ENCODE measurements at places on chromosomes 13 and 19.
A peak's percentile ranks its signal among the peaks of the same experiment; 100 is the strongest.

- DNase-seq, result no peak
These were observed 144.6 kb upstream of the UBL3 start for GRCh38 chr13:29994911-29995595.

DNA sequence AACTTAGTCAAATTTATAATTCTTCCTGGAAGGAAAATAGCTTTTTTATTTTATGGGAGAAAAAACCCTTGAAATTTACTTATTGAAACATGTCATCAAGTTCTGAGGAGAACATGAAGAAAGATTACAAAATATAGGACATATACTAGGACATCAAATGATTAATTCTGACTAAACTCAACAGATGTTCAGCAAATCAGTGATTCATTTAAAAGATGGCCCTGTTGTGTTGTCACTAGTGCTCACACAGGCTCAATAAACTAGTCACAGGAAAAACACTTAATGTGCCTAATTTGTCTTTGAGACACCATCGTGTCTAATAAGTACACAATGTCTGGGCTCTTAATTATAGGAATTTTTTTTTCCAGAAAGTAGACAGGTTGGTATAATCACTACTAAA is 223.8 kb upstream of the TMTC4 start:
- DNase-seq, result no peak

DNA sequence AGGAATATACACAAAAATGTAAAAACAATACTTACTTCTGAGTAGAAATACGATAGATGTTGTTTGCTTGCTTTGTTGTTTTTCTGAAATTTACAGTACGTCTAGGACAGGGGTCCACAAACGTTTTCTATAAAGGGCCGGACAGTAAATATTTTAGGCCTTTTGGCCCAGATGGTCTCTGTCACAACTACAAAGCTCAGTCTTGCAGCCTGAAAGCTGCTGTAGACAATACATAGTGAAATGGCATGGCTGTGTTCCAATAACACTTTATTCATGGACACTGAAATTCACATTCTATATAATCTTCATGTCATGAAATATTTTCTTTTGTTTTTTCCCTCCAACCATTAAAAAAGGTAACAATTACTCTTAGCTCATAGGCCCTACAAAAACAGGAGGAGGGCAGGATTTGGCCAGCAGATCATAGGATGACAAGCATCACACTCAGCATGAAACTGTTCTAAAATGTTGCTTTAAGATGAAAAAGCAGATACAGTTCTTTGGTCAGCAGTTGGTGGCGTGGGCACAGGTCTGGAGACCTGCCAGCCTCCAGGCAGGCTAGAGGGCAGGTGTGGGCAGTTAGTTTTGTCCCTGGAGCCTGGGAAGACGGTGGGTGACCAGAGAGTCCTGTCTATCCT is at the start of gene EDDM13:
Gene EDDM13, plus strand, starts transcription at position 588 of the 638 bp plus-strand sequence. CDS start 87 bp downstream, outside the sequence.
- no peak for DNase-seq

- DNase-seq, result peak; percentile 64
These were observed at the start of gene MYH14 for GRCh38 chr19:50203281-50204080. Gene MYH14 (plus strand): TSS chr19:50203622. CDS start chr19:50210366, 6,744 bp downstream.

DNA sequence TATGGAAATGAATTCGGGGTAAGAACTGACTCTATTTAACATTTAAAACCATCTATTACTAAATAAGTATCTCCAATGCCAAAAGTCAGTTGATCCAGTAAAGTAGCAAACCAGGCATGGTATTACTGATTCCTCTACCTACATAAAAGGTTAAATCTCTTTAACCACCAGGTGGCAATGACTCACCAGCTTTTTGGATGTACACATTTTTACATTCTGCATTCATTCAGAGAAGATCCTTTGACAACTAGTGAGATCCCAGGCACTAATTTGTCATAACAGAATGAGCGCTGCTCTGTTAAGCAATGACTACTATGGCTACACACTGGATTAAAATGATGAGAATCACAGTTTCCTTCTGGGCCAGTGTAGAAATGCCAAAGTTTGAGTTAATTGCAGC is 329.8 kb upstream of the GPC6 start:
- DNase-seq, result no peak

DNA sequence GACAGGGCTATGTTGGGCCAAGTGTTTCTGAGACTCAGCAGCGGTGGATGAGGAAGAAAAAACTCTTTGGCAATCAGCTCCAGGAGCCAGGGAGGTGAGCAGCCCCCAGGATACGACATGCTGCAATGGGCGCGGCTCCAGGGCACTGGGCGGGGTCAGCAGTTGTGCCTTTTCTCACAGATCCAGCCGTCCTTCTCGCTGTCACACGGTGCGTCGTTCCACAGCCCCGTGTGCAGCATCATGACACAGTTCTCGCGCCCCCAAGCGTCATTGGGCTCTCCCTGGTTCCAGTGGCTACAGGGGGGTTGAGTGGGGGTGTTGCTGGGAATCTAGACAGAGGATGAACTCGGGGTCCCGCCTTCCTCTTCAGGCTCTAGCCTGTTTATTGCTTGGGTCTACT is 2.7 kb downstream of the CLEC4G start:
- DNase-seq, result no peak

DNA sequence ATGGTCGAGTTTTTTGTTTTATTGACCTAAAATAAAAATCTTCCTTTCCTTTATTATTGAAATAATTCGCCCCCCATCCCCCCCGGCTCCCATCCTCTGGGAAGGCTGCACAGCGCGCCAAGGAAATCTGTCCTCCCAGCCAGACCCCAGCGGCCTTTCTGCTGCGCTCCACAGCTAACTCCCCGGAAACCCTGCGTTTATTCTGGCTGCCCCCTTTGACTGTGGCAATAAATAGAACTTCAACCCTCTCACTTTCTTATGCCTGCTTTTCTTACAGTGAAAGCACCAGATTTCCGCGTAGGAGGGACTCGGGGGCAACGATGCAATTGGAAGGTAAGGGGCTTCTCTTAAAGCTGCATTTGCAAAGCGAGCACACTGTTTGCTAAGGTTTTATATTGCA is 9.7 kb upstream of the C19orf12 start:
- DNase-seq, result no peak

- DNase-seq, result no peak
These were observed 165.0 kb downstream of the USP12 start for GRCh38 chr13:27006519-27007161.

- DNase-seq, result no peak
These were observed 32.1 kb downstream of the KCTD12 start for GRCh38 chr13:76853921-76854608.

DNA sequence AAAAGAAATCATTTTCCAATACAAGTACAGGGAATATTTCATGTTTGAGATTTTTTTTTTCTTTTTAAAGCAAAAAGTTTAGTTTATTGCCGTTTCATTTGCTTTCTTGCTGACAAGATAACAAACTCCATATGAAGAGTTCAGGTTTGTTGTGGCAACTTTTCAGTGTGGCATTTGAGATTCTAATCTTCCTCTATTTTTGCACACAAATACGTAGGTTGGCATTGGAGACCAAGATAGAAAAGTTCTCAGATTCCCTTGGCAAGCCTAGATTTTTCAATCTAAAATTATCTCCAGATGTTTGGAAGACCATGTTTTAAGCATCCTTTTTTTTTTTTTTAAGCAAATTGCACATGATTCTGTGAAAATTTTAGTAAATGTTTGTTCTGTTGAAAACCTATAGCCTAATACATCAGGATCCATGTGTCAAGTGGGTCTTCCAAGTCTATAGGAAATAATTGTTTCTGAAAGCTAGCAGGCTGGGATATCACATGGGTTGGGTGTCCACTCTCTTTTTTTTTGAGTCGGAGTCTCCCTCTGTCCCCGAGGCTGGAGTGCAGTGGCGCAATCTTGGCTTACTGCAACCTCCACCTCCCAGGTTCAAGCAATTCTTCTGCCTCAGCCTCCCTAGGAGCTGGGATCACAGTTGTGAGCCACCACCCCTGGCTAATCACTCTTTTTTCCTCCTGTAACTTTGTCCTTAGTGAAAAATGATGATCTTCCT is 2.6 kb downstream of the GARRE1 start:
- DNase-seq, result no peak

- DNase-seq, result no peak
These were observed 41.3 kb upstream of the INTS6 start for GRCh38 chr13:51494156-51494555.

- DNase-seq, result no peak
These were observed 2.4 kb downstream of the PPP1R14A start for GRCh38 chr19:38253788-38254187.

Data from cortex of kidney (tissue), 1 donor.